GM23248 (cell line): ENCODE measurements at places on chromosomes 3 and 15.
A peak's percentile ranks its signal among the peaks of the same experiment; 100 is the strongest.

DNA sequence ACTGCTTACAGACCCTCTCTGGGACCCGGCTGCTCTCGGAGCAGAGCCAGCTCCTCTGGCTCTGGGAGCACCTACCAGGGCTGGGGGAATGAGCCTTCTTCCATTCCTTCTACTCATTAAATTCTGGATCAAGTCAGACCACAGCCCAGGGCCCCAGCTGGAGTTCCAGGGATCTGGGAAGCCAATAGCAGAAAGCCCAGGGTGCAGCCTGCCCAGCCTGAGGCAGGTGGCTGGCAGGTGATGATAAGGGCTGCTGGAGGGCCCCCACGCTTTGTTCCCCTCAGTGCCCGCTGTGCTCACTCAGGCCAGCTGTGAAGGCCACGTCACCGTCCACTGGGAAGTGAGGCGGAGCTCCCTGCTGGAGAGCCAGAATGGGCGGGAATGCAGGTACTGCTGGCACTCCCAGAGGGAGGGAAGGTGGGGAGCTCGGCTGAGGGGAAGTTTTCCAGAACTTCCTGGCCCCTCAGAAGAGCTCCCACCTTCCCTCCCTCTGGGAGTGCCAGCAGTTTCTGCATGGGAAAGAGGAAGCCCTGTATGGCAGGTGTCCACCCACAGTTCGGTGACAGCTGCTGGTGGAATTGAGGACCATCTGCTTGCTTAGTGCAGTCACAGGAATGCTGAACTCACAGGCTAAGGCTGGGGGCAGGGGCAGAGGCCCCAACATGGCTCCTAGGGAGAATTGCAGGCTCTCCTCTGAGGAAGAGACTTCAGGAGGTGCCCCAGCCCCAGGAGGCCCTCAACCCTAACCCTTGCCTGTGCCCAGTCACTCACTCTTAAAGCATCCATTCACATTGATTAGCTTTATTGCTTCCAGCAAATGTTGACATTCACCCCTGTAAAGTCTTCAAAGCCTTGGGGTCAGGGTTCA, 12.6 kb upstream of the RTP3 start:
- DNase-seq, result no peak

GRCh38 chr3:149828390-149828789, 15.4 kb downstream of the RNF13 start:
- no peak for DNase-seq

GRCh38 chr15:53829471-53829870, 70.0 kb upstream of the WDR72 start:
- DNase-seq, result no peak

DNA sequence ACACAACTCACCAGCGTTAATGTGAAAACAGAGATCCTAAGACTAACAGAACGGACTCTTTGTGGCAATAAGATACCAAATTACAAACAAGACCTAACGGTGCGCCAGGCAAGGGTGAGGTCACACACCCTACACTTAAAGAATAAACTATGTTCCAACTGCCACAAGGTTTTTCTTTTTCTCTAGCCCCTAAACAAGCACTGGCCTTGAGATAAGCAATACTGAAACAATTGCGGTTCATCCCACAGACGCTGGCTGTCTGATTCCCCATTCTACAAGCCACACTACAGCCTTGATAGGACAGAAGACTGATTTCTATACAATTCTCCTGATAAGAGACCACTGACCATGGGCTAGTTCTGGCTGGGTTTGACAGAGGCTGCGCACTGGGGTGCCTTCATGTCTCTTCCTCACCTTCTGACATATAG, 20.5 kb upstream of the LIMD1 start:
- DNase-seq, result no peak

DNA sequence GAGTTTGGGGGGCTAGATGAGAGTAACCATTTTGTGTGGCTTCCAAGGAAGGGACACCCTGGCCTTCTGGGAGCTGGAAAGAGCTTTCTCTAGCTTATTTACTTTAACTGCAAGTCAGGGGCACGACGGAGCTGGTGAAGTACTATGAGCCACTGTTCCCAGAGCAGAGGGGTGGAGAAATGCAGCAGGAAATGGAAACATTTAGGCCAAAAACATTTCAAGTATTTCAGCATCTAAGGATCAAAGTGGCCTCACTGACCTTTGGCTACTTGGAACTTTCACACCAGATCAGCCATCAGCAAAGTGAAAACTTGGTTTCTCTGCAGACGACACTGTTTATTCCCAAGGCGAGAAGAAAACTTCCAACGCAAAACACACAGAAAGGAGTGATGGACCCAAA, 7.9 kb downstream of the DGKG start:
- no peak for DNase-seq

- DNase-seq, result peak; percentile 96
Measured at GRCh38 chr3:16090024-16090423, 84.5 kb upstream of the GALNT15 start.

GRCh38 chr3:113277414-113277813, 66.1 kb downstream of the BOC start:
- no peak for DNase-seq

- DNase-seq, result no peak
Measured at GRCh38 chr15:71422530-71423259, 307.4 kb downstream of the THSD4 start.

GRCh38 chr3:56839784-56840715, 38.3 kb upstream of the ARHGEF3 start:
- DNase-seq, result peak; percentile 90

DNA sequence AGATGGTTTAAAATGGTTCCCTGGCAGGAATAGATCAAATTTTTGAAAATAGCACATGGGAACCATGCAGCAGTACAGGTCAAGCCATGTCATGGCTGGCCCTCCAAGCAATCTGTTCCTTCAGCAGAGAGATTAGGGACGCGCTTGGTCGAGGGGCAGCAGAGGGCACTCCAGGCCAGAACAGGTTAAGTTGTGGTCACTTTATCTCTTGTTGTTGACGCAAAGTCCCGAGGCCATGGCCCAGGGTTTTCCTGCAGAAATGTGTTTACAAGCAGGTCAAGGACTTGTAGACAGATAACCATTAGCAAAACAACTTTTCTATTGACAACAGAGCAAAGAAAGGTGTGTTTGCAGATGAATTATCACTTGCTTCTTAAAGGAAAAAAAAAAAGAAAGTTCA, 570.0 kb upstream of the NR2F2 start:
- no peak for DNase-seq

- no peak for DNase-seq
Measured at GRCh38 chr3:48501196-48501595, 2.8 kb downstream of the SHISA5 start.

GRCh38 chr15:78060232-78060631, 17.3 kb downstream of the TBC1D2B start:
- DNase-seq, result no peak

DNA sequence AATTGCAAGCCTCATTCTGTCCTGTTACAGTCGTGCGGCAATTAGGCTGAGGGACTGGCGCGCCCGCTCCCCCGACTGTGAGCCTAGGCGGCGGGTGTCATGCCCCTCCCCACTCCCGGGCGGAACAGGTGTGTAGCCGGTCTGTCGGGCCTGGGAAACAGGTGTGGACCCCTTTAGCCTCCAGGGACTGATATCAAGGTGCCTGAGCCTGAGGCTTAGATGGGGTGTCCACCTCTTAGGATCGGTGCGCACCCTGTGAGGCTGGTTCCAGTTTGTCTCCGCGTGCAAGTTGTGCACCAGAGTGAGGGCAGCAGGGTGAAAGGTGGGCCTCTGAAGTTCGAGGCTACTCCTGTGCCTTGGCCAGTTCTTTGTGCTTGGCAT, 686 bp downstream of the VPS8 start:
- peak; percentile 19 for DNase-seq

DNA sequence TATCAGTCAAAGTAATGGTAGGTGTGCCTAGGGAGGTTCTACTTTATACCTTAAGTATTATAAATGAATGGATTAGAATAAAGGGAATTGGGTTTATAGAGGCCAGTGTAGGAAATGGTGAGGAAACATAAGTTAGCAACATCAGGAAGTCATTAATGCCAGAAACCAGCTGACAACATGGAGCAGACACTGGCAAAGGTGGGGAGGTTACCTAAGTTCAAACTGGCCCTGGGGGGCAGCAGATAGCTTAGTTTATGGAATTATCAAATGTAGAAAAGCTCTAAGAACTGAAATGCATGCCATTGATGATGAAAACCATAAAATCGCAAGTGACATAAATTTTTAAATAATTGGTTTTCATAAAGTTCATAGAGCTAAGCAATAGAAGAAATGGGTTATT, 498.6 kb downstream of the NAALADL2 start:
- no peak for DNase-seq

GRCh38 chr3:100261485-100261903, 702 bp downstream of the TBC1D23 start:
- no peak for DNase-seq

DNA sequence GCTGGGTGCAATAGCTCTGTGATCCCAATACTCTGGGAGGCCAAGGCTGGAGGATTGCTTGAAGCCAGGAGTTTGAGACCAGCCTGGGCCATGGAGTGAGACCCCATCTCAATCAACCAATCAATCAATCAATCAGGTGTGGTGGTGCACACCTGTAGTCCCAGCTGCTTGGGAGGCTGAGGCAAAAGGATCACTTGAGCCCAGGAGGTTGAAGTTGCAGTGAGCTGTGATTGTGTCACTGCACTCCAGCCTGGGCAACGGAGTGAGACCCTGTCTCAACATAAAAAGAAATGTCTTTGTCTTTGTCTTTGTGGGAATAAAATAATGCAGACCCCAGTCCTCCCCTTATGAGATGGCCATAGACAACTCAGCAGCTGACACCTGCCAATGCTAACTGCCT, 34.9 kb upstream of the TLE3 start:
- no peak for DNase-seq

GRCh38 chr3:56005196-56005805, 463.0 kb downstream of the ERC2 start:
- no peak for DNase-seq

- DNase-seq, result no peak
Measured at GRCh38 chr15:36495456-36495991, 83.9 kb upstream of the CDIN1 start.

DNA sequence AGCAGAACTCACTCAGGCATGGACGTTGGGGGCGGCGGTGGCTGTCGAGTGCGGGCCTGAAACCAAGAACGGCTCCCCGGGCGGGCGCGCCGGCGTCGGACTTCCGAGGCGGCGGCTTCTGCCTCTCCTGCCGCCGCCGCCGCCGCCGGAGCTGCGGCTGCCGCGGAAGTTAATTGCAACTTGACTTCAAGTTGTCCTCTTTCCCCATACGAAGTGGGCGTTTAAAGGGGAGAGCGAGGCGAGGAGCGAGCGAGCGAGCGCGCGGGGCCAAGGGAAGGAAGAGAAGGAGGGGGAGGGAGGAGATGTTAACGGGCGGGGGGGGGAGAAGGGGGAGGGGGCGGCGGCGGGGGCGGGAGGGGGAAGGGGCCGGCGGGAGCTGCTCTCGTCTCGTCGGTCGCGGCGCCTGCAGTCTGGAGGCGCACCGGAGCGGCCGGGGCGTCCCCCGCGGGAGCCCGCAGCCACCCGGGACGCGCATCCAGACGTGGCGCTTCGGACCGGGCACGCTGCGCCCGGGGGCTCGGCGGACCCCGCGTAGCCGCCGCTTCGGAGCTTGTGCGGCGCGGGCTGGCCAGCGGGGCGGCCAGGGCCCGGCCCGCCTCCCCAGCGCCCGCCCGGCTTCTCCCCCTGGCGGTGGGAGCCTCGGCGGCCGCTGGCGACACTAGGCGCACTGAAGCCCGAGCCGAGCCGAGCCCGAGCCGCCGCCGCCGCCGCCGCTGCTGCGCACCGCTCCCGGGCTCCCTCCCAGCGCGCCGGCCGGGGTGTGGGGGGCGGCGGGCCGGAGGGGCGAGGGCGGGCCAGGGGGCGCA, 19.7 kb upstream of the SATB1 start:
- DNase-seq, result peak; percentile 88

DNA sequence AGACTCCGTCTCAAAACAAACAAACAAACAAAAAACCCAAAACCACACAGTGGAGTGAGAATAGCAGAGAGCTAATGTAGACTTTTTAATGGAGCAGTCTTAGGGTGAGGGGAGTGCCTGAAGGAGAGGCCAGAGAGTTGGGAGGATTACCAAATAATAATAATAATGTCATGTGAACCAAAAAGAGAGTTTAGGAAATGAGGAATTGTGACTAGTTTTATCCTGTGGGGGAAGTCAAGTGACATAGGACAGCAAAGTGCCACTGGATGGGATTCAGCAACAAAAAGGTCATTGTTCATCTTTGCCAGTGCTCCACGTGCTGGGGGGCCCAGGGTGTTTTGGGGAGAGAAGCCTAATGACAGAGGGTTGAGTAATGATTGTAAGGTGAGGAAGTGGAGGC, 12.9 kb downstream of the GPR87 start:
- DNase-seq, result no peak

GRCh38 chr3:16320711-16321110, 55.7 kb downstream of the OXNAD1 start:
- no peak for DNase-seq

DNA sequence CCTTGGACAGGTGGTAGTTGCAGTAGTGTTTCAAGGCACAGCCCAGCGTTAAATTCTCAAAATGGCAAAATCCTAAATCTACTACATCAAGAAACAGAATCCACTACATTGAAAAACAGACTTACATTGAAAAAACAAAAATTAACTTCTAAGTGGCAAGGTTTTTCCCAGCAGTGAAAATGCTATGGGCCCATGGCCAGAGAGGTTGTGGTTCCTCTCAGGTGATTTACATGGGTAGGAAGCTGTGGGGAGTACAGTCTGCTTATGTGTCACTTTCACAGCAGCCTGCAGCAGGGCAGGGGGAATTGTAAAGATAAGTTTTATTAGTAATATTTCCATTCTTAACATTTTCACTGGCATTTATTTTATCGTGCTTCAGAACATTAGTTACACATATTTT, 24.9 kb downstream of the TTC14 start:
- no peak for DNase-seq
